Brain pericyte (primary cell): ENCODE measurements at places on chromosomes 6 and 20.

DNA sequence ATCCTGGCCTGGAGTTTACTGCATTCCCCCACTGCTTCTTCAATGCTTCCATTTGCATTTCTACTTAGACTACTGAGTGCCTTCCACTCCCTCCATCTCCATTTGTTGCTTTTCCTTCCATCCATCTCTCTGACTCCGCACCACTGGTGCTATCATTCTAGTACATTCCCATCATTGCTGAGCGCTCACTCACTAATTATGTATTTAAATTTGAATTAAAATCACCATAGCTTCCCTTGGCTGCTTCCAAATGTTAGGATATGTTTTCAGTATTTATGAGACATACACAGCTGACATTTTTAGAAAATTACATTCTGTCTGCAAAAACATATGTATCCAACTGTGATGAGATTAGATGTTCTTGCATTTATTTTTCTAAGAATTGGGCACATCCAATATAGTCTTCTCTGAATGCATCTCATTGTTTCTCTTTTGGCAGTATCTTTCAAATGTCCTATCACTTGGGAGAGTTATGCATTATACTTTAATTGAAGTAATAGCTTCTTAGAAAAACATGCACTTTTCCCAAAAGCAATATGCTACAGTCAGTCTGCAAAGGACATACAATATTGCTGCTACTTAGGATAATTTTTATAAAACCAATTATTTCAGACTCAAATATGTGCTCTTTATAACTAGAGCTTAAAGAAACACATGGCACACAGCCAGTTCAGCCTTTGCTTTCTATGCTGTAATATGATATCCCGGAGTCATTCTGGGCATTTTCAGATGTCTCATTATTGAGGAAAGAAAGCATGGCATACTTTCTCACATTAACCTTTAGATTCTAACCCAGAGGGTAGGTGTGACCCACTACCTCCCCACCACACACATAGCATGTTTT is 12.1 kb upstream of the COL21A1 start:
- DNase-seq = no peak

- peak; percentile 59 for DNase-seq
Observed at GRCh38 chr20:50987493-50988210, 29.0 kb downstream of the MOCS3 start.

DNA sequence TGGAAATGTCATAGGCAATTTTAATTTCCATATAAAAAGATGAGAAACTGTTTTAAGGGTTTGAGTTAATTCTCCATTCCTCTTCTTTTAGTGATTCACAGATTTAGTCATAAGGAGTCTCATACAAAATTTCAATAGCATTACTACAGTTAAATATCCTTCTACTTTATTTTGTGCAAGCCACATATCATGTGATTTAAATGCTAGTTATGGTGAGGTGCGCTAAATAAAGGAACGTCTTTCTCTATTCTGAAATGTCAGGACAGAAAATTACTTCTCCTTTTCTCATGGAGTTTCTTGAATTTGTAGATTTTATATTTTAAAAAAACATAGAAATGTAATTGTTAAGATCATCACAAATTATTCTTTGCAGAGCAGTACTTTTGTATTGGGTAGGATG is 50.0 kb upstream of the SUPT3H start:
- DNase-seq = no peak

- DNase-seq = no peak
Observed at GRCh38 chr6:25414168-25414567, 135.0 kb downstream of the CARMIL1 start.

DNA sequence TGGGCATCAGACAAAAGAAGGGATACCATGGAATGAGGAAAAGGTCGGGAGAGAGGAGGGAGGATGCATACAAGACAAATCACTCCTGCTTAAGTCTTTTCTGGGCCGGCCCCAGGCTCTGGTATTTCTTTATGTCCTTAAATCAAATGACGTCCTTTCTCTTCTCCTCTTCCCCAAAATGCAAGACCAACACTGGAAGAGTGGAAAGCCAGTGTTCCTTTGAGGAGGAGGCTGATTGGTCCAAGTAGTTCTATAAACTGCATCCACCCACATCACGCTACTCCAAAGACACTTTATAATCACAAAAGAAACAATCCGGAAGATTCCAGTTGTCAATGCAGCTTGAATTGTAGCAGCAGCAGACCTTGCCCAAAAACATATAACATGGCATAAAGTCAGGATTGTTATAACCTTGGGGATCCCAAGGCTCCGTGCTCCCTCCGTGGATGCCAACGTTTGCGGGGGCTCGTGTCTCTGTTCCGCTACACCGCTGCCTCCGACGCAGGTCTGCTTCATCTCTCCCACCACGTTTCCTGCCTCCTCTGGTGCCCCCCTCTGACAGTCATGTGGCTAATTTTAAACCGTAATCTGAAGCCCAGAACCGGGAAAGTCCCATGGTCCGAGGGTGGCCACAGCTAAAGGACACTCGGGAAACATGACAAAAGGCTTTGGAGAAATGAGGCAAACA is 47.1 kb downstream of the MCUR1 start:
- DNase-seq = no peak

GRCh38 chr6:90454836-90455427 is 131.9 kb downstream of the MAP3K7 start:
- no peak for DNase-seq

- DNase-seq = no peak
Observed at GRCh38 chr20:22288156-22288555, 296.2 kb downstream of the FOXA2 start.

- DNase-seq = no peak
Observed at GRCh38 chr6:31048099-31048498, 37.8 kb downstream of the MUC22 start.

DNA sequence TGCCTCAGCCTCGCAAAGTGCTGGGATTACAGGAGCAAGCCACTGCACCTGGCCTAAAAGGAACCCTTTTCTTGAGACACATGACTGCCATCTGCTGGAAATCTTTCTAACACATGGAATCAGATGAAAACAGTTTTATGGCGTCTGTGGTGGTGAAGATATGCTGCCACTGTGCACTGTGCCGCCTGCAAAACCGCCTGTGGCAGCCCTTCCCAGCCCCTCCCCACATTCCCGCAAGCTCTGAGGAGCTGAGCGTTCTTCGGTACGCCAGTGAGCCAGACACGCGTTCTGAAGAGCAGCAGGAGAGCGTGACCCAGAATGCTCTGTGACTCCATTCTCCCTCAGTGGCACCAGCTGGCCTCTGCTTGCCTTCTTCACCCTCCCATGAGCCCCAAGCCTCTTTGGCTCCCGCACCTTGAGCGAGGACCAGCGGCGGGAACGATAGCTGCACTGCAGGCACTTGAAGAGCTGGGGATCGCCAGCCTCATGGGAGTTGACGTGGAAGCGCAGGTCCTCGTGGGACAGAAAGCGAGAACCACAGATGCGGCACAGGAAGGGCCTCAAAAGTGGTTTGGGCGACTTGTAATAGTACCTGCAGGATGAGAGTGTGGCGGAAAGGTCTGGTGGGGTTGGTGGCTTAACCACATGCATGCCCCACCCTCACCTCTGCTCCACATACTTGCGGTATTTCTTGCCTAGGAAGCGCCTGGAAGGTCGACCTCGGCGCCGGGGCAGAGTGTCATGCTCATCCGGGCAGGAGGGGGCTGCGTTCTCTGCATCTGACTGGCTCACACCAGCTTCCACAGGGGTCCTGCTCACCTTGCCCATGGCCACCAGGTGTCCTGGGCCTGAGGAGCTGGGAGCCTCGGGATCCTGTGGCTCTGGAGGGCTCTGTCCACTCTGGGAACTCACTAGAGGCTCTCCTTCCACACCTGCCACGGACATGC is 8.7 kb downstream of the ZNF335 start:
- no peak for DNase-seq

DNA sequence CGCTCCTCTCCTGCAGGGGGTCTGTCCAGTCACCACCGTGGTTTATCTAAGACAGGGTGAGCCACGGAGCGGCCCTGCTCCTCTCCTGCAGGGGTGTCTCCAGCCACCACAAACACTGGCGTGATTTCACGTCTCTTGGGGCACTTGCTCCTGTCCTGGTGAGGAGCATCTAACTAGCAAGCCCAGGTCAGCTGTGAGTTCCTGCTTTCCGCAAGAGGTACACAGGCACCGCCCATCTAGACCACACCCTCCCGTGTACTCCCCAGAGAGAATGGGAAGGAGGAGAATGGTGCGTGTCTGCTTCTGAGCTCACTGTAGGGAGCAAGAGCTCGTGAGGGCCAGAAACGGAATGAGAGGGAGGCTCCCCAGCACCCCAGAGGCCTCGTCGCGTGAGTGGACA is 40.7 kb downstream of the DACT2 start:
- no peak for DNase-seq

DNA sequence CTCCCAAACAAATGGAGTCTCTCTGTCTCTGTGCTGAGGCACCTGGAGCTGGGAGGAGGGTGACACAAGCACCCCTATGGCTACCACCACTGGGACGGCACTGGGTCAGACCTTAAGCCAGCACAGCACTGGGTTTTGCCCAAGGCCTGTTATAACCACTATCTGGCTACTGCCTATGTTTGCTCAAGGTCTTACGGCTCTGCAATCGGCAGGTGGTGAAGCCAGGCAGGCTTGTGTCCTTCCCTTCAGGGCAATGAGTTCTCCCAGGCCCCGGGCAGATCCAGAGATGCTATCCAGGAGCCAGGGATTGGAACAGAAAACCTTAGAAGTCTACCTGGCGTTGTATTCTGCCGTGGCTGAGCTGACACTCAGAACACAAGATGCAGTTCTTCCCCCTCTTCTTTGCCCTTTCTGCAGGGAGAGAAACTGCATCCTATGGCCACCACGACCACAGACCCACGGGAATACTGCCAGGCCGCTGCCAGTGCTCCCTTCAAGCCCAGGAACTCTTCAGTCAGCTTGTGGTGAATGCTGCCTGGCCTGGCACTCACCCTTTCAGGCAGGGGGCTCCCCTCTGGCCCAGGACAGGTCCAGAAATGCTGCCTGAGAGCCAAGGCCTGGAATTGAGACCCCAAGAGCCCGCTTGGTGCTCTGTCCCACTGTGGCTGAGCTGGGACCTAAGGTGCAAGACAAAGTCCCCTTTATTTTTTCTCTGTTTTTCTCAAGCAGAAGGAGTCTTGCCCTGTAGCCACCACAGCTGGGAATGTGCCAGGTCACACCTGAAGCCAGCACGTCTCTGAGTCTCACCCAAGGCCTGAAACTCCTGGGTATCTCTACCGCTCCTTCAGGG is 67.0 kb upstream of the FRMD1 start:
- no peak for DNase-seq

DNA sequence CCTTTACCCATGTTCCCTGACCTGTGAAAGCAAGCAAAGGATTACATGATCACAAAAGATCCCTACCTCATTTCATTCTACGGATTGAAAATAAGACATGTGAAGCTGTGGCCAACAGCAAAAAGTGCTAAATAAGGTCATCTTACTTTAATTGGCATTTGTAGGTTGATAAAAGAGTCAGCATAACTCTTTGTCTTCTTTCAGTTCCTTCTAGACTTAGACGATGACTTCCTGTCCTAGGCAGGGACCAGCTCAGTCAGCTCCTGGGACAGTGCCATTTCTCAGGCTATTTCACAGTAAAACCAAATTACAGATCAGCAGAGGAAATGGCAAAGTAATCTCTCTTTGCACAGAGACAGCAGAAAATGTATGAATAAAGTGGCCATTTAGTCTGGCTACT is 480.7 kb downstream of the RFPL4B start:
- DNase-seq = no peak

- no peak for DNase-seq
Observed at GRCh38 chr20:19260412-19261090, 48.1 kb downstream of the SLC24A3 start.

DNA sequence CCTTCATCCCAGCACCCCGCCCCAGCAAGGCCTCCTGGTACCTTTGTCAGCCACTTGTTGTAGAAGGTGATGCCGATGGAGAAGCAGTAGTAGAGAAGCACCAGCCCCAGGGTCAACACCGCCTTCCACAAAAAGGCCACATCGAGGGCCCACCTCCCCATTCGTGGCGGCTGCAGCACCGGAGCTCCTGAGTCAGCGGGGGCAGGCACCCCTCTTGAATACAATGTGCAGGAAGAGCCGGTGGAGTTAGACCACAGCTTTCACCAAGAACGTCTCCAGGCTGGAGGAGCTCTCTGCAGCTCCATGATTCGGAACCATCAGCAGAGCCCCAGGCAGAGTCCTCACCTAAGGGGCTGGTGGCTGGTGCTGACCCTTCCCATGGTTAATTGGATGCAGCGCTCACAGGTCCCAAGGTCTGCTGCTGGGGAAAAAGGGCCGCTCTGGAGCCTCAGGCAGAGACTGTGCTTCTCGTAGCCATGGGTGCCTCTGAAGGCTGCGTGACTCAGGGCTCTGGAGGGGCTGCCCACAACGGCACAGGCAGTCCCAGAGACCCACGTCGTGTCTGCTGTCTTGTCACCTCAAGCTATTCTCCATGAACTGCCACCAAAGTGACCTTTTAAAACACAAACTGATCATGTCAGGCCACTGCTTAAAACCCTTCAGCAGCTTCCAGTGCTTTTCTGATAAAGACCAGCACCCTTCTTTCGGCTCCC is 47.9 kb downstream of the ELMO2 start:
- DNase-seq = no peak

DNA sequence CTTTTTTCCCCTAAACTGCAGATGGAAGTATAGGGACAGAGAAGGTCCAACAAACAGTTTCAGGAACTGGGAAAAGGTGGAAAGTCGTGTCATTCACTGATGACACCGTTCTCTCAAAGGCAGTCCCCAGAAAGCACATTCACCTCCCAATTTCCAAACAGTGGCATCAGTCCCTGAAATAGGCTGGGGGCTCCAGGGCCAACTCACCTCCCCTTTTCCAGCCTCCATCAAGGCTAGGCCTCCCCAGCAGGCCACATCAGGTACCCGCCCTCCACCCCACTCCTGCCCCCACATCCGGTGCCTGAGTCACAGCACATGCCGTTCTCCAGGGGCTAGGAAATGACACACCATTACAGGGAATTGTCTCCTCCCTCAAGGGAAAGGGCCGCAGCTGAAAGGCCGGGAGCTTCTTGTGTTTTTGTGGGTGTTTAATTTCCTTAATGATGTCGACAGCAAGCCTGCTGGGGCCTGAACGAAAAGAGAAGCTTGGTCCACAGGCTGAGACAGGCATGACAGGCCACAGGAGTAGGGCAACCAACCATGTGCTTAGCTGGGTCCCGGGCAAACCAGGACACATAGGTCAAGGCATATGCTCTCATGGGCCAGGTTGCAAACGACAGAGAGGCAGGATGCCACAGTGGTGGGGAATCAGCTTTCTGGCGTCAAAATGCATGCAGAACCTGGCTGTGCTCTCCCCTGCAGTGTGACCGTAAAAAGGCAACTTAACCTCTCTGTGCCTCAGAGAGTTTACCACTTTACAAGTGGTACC is 39.2 kb downstream of the ZMYND8 start:
- peak; percentile 59 for DNase-seq

GRCh38 chr20:37317994-37318640 is 27.8 kb upstream of the SRC start:
- no peak for DNase-seq

DNA sequence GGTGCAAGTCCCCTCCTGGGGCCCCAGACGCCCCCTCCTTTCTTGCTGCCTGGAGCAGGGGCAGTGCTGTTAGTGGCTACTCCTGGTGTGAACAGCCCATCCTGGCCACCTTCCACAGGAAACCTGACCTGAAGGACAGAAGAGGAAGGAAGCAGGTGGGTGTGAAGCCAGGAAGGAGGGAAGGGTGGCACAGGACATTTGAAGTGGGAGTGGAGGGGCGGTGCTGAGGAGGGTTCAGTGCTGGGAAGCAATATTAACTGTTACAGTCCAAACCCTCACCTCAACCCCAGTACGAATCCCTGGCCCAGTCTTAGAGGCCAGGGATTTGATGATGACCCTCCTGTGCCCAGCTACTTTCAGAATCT is 766 bp downstream of the PRICKLE4 start:
- no peak for DNase-seq

- no peak for DNase-seq
Observed at GRCh38 chr20:19901226-19901625, 115.9 kb upstream of the NAA20 start.

GRCh38 chr20:25352746-25353145 is 37.9 kb downstream of the ABHD12 start:
- DNase-seq = no peak
